ENCODE measurements at places on chromosomes 6 and 20. TPM values are rescaled to one million over a fixed set of nuclear protein-coding genes. Genes with fewer than 3 reads are reported as not detected.

GRCh38 chr6:10048370-10049297 is 366.2 kb downstream of the TFAP2A start:
- no peak for DNase-seq

DNA sequence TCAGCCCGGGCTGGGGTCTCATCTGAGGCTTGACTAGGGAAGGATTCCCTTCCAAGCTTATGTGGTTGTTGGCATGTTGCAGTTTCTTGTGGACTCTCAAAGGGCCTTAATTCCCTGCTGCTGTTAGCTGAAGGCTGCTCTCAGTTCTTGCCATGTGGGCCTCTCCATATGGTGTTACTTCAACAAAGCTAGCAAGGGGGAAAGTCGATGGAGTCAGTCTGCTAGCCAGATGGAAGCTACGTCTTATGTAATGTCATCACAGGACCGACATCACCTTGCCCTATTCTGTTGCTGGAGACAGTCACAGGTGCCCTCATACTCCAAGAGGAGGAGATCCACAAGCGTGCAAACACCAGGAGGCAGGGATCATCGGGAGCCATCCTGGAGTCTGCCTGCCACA is 43.3 kb upstream of the ARMC2 start:
- DNase-seq: no peak

DNA sequence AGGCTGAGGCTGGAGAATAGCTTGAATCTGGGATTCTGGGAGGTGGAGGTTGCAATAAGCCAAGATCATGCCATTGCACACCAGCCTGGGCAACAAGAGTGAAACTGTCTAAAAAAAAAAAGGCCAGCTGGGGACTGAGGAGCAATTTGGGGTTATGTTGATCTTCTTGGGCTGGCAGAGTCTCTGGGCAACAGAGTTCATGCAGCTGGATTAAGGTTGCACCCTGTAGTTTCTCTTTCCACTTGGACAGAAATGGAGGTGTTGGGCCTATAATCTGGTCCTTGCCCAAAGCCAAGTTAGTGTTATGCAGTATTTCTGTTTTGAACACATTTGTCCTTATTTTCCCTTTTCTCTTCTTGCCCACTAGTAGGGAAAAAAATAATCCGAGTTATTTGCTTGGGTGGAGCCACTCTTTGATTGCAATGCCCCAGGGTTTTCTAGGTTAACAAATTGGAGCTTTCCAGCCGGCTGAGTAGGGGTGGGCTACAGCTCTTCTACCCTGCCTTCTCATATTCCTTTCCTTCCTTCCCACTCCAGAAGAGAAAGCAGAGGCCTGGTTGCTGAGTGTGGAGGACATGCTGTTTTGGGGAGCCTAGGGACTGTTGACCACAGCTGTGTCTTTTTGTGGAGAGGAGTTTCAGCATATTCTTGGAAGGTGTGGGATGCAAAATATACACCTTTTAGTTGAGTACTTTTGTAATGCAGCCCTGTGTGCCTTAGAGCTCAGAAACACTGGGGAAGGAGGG is 213.9 kb downstream of the SOX4 start:
- no peak for DNase-seq

DNA sequence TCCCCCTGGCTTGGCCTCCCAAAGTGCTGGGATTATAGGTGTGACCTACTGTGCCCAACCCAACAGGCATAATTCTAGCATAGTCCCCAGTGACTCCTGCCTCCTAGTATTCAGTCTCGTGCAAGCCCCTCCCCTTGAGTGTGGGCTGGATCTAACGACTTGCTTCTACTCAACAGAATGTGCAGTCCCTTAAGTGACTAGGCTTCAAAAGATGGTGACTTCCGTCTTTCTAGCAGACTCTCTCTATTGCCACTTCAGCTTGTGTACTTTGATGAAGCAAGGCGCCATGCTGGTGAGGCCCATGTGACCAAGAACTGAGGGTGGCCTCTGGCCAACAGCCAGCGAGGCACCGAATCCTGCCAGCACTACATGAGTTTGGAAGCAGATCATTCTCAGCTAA is 109.6 kb upstream of the TRAF3IP2 start:
- no peak for DNase-seq

- no peak for DNase-seq
These were observed 44.9 kb downstream of the KCTD20 start for GRCh38 chr6:36487698-36488097.

DNA sequence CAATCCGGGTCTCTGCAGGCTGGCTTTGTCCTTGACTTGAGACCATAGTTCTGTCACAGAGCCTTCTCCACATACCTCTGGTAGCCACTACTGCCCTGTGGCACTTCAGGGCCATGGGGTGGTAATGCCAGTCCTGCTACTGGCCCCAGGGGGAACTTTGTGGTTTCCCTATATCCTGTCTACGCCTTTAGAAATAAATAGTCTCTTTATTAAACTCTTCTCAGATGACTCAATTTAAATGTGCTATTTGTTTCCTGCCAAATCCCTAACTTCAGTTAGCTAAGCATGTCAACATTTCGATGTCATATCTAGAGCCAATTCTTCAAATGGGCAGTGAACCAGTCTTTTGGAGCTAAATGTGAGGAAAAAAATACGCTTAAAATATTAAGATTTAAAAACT is 60.1 kb downstream of the SEL1L2 start:
- no peak for DNase-seq

- no peak for DNase-seq
These were observed 176.1 kb downstream of the TRIM27 start for GRCh38 chr6:28747631-28748157.

The ZHX3 gene
- 26.8 TPM for total RNA-seq

The EYS gene
- not detected for total RNA-seq

The PHACTR1 gene
- total RNA-seq: 0.49 TPM

The SIRPB1 gene
- 2.5 TPM for total RNA-seq

The C20orf96 gene
- 2.7 TPM for total RNA-seq

The PRKN gene
- total RNA-seq: 4.9 TPM

The NHLRC1 gene
- total RNA-seq: 0.74 TPM

The CNR1 gene
- total RNA-seq: 6.1 TPM
